Stimulated activated CD8-positive, alpha-beta memory T cell treated with anti-CD3 and anti-CD28 coated beads, Interleukin-7, amount 100 ng/mL, for 1 hour (primary cell): ENCODE measurements at places on chromosomes 5 and 9.

- no peak for DNase-seq
Measured at GRCh38 chr9:21002040-21002439, 29.4 kb downstream of the HACD4 start.

- DNase-seq, result no peak
Measured at GRCh38 chr5:57703721-57704120, 221.1 kb upstream of the ACTBL2 start.

DNA sequence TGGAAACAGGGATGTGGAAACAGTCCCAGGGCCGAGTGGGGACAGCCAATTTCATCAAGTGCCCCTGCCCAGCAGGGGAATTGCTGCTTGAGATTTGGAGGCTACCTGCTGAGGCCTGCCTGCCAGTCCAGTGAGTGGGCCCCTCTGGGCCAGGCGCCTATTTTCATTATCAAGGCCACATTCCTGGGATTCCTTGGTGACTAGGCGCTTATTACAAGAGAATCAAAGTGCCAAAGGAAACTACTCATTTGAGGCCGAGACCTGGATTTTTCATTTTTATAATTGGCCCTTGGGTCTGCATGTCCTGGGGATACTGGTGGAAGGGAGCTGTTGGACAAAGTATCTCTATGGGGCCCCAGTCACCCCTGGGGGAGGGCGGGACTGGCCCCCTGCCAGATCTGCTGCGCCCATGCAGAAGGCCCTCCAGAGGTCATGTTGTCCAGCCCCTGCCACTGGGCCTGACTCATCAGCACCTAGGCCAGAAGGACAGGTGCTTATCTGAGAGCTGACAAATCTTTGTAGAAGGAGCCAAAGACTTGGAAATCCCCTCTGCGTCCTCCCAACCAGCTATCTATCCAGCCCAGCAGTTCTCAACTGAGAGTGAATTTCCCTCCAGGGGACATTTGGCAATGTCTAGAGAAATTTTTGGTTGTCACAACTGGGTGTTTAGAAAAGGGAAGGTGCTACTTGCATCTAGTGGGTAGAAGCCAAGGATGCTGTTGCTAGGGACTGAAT, 45.6 kb downstream of the FOXI1 start:
- DNase-seq, result no peak

- no peak for DNase-seq
Measured at GRCh38 chr5:178201221-178201926, 3.0 kb upstream of the HNRNPAB start.

DNA sequence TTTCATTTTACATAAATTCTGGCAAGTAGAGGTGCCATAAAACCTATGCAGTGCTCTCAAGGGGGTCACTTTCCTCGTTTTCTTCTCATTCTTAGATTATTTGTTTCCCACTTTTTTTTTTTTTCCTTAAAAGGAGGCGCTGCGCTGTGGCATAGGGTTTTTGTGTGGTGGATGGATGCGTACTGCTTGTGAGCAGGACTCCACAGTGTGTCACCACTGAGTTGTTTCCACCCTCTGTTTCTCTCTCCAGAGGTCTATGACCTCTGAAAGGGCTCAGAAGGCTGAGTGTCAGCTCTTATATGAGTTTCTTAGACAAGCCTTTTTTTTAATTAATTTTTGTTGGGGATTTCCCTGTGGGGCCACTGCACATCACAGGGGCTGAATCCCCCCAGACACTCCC, 13.6 kb upstream of the CLTB start:
- DNase-seq, result no peak

DNA sequence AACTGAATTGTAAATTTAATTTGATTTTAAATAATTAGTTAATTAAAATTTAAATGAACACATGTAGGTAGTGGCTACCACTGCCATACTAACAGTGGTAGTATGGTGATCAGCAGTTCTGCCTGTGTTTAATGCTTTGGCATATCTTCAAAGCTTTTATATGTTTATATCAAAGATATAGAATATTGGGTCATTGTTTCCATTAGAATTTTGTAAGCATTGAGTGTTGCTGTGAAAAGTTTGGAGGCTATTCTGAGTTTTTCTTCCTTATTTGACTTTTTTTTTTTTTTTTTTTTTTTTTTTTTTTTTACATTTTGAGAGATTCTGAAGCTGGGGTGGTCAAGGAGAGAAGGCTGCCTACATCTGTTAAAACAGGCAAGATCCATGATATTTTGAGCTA, 134.2 kb downstream of the SPATA31D1 start:
- no peak for DNase-seq

- no peak for DNase-seq
Measured at GRCh38 chr5:909086-909485, 16.4 kb downstream of the TRIP13 start.

GRCh38 chr5:96219580-96220281, 213.3 kb downstream of the PCSK1 start:
- DNase-seq, result no peak

DNA sequence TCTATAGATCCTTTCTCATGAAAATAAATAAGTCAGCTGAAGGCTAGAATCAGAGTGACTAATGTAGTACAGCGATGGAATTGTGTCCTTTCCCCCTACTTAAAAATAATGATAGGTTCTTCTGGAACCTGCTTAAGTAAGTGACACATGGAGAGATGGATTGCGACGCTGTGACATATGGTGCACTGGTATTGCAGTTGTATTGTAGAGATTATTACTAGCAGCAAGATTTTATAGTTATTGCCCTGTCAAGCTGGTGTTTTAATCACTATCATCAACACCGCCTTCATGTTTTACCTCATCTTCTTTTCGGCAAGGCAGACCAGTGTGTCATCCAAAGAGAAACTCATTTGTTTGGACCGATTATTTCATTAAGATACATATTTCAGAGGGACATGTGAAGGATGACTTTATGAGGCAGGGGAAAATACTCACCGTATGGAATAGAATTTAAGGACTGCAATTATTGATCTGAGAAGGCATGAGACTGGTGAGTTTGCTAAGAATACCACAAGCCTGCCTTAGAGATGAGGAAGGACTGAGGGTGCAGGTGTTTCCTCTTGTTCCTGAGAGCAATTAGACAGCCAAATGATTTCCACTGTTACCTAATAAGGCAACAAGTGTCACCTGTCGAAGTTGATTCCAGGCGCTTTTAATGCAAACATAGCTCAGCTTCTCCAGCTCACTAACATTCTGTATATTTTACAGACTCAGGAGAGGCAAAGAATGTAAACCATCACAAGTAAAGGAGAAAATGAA, 1855.5 kb downstream of the MAT2B start:
- DNase-seq, result no peak

DNA sequence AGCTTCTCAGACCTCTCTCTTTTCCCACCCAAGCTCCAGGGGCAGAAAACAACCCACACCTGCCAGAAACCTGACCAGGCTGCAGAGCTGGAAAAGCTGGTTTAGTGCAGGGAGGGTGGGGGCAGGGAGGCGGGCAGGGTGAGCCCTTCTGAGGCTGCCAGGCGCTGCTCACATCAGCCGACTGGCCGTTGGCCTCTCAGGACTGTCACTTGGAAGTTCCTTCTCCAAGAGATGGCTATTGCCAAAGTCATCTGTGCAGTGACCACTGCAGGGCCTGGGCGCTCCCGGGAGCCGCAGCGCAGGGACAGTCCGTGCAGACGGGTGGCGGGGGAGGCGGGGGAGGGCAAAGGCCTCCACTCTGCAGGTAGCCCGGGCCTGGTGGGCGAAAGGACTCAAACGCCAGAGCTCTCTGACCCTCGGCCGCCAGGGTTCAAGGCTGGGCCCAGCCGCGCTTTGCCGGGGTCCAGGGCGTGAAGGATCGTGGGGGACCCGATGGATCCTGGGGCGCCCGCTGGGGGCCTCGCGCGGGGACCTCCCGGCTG, 205.0 kb upstream of the IER5L start:
- DNase-seq, result no peak

DNA sequence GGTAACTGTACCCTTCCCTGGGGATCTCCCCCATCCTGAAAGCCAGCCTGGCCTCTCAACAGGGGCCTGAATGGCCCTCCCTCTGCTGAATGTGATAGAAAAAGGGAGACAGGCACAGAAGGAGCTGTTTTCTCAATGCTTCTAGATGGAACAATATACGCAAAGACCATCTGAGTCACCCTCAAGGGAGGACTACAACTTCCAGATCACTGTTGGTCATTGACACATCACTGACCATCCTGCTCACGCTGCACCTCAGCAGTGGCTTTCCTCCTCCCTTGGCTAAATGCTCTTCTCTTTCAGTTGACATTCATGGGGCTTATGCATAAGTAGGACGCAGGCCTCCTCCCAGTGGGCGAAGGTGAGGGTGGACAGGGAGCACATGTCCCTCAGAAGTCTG, 112.2 kb upstream of the SHB start:
- DNase-seq, result no peak
